Hematopoietic multipotent progenitor cell treated with erythropoietin and hydrocortisone succinate and interleukin-3 and kit ligand, for 6 days (in vitro differentiated cells): ENCODE measurements at places on chromosomes 2 and 18.

- DNase-seq: no peak
Measured at GRCh38 chr18:11020161-11020853, 129.1 kb downstream of the PIEZO2 start.

- no peak for DNase-seq
Measured at GRCh38 chr2:98426771-98427170, 17.9 kb upstream of the INPP4A start.

GRCh38 chr2:224847961-224848850 is 132.0 kb upstream of the CCDC195 start:
- DNase-seq: no peak

DNA sequence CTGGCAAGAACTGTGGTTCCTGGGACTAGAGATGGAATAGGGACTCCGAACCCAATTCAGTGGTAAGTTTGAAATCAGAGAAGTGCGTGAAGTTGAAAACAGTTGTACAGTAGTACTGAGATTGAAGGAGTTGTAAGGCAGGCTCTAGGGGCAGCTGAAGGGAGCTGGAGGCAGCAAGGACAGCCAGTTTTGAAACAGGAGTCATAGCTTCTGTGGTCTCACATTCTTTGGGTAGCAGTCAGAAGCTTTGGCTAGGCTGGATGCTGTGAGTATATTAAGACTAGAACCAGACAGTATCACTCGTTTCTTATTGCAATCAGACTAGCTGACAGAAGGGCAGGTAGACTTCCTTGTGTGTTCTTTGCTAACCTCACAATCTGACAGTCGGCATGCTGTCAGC is 64.5 kb upstream of the ADAM23 start:
- DNase-seq: no peak

DNA sequence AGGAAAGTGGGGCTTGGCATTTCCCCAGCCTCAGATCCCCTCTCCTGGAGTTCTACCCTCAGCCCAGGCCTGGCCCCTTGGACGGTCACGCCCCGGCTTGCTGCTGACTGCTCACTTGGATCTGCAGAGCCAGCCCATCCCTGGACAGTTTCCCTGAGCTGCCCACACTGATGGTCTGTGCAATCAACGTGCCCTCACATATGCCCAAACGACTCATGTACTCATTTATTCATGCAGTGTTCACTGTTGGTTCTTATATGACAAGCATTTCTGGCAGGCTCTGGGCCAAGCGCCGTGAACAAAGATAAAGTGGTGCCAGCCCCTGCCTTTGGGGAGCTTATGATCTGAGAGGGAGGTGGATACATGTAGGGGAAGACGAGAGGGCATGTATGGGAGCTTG is 20.3 kb upstream of the GLI2 start:
- DNase-seq: no peak

DNA sequence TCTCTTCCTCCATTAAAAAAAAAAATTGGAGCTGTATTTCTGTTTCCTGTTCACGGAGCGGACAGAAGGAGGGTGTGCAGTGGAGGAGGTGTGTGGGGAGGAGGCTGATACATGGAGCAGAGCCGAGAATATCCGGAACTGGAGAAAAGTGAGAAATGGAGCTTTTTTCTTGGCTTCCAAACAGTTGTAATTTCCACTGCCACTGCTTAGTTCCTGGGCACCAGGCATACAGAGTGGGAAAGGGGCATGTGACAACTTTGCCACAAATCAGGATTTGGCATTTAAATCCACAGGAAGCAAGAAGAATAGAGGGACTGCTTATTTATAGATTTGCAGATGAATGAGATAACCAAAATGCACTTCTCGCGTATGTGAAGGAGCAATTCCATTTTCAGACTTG is 71.2 kb downstream of the BCL11A start:
- DNase-seq: no peak

DNA sequence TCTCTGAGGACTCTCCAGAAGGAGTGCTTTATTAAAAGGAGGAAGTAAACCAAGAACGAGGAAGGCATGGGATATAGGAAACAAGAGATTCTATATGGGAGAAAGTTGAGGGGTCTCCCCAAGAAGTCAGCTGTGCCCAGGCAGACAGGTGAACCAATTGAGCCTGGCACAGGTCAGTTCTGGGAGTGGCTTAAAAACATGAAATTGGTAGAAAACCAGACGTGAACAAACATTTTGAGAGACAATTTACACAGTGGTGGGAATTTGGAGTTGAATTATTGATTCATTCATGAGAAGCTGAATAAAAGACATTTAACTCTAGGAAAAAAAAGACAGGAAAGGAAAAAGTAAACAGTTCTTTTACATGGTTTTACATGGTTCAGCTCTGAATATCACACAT is 16.4 kb downstream of the PLEKHH2 start:
- no peak for DNase-seq

DNA sequence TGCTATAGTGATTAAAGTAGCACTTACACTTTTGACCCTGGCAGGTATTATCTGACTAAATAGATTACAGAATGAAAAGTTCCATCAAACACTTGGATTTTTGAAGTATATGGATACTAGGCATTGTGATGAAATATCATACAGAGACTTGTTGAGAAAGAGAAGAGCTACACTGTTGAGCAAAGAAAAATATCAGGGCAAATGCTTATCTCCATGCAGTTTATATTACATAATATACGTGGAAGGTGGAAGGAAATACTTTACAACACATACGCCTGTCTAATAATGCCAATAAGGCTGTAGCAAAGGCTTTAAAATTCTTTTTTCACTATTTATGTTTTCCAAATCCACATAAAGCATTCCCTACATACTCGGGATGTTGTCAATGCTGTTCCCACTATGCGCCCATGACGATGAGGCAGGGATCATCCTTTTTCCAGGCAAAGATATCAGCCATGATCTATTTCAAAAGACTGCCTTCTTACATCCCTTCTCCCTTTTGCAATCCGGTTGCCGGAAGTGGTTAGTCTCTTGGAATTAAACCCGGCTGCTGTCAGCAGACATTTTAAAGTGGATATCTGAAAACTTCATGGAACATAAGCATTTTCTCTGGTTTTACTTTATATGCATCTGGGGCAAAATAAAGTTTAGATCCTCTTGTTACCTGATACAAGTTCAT is 92.6 kb upstream of the ITGA4 start:
- peak; percentile 58 for DNase-seq

GRCh38 chr2:196601430-196602306 is 37.8 kb upstream of the CCDC150 start:
- peak; percentile 35 for DNase-seq

DNA sequence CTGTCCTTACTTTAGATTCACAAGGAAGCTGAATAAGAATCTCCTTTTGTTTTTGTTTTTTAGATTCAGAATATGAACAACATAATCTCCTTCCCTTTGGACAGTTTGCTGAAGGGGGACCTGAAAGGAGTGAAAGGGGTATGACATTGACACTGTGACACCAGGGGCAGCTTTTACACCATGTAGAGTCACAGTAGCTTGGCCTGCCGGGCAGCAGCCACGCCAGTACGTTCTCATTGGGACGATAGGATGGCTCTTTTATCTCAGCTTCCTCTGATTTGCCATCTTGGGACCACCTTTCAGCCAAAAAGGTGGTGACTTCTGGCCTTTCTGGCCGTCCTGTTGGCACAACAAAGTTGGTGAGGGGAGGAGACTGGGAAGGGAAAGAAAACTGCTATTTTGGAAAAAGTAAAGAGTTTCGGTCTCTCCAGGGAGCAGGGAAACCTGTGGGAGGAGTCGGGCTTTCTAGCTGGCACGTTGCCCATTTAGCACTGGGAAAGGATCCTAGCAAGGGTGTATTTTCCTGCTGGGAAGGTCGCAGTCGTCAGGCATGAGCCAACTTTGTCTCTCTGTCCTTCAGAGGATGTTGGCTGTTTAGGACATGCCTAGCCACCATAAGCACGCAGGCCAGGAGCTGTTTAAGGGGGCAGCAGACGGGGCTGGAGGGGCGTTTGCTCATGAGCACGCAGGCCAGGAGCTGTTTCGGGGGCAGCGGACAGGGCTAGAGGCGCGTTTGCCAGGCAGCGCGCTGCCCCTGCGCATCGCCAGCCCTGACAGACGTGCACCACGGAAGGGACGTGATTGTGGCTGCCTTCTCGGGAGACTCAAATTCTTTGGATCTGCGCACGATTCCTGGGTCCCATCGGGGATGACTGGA is 104.6 kb downstream of the ITGB1BP1 start:
- DNase-seq: no peak

- no peak for DNase-seq
Measured at GRCh38 chr2:239712755-239713154, 311.9 kb upstream of the HDAC4 start.

- DNase-seq: no peak
Measured at GRCh38 chr2:159279700-159280099, 6.8 kb downstream of the WDSUB1 start.

DNA sequence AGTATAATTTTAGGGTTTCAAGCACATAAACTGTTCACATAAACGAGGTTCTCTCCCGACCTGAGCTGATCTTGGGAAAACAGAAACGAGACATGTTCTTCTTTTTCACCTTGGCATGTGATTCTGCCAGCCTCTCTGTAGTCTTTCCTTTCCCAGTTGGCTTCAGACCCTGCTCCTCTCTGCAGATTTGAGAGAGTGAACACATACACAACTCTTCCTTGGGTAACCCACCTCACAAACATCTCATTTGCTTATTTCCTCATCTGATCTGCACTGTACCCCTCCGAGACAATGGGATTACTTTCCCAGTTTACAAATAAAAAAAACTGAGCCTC is 46.1 kb downstream of the REEP1 start:
- no peak for DNase-seq

GRCh38 chr2:38507712-38508111 is 95.0 kb downstream of the HNRNPLL start:
- DNase-seq: no peak

DNA sequence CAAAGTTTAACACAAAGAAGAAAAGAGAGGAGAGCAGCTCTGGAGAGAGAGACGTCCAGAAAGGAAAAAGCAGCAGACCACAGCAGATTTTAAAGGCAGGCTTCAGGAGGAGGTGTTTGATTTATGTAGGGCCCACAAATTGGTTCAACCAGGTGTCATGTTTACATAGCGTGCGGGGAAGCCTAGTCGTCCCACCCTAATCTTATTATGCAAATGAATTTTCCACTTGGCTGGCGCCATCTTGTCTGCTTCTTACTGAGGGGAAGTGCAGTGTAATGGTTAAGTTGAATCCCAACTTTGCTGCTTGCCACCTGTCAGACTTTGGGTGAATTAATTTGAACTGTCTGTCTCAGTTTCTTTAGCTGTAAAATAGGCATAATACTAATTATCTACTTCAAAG is 282.4 kb upstream of the CYRIA start:
- no peak for DNase-seq

DNA sequence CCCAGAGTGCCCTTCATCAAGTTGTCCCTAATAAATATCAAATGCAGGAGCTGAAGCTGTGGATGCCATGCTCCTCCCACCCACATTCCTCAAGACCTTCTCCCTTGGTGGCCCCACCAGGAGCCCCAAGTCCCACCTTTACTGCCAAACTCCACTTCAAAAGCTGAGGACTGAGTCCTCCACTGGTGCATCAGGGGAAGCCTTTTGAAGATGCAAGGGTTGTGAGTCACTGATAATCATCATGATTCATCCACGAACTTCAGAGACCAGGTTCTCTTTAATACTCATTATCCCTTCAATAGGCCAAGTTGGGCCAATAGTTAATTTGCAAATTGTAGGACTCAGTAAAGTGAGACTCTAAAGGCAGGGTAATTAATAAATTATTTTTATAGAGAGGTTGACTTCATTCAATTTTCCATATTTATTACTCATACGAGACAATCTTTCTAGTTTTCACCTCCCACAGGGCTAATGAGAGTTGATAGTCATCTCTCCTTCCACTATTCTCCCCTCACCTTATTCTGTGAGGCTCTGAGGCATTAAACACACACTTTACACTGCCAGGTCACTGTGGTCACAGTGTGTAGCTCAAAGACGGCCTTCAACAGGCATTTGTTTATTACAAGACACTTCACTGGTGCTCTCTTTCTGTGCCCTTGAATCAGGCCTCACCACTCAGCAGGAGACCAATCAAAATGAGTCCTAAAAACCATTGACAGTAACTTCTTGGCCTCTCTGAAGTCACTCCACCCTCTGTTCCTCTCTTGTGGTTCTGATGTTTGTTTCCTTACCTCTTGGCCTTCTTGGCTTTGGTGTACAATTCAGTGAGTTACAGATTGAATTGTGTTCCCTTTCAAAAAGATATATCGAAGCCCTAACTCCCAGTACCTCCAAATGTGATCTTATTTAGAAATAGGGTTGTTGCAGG is 99.9 kb downstream of the TRIB2 start:
- DNase-seq: no peak

DNA sequence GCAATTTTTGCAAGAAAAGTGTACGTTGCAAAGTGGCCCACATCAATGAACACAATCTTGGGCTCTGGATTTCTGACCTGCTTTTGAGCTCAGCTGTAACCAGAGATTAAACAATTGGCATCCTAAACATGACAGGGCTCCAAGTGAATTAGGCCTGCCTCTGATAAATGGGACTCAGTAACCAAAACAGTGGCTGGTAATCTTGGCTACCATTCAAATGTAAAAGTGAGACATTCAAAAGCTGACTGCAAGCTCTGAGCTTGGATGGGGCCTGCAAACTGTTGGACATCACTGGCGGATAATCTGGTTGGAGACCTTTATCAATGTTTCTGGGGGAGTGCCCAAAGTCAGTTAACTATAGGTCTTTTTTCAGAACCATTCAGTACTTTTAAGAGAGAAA is 160.7 kb downstream of the RAB3GAP1 start:
- no peak for DNase-seq

- peak; percentile 93 for DNase-seq
Measured at GRCh38 chr2:208466151-208466919, 59.7 kb downstream of the PTH2R start.

- no peak for DNase-seq
Measured at GRCh38 chr2:51344886-51345285, 313.0 kb upstream of the NRXN1 start.

- no peak for DNase-seq
Measured at GRCh38 chr18:58403799-58404455, 225.0 kb downstream of the ALPK2 start.

DNA sequence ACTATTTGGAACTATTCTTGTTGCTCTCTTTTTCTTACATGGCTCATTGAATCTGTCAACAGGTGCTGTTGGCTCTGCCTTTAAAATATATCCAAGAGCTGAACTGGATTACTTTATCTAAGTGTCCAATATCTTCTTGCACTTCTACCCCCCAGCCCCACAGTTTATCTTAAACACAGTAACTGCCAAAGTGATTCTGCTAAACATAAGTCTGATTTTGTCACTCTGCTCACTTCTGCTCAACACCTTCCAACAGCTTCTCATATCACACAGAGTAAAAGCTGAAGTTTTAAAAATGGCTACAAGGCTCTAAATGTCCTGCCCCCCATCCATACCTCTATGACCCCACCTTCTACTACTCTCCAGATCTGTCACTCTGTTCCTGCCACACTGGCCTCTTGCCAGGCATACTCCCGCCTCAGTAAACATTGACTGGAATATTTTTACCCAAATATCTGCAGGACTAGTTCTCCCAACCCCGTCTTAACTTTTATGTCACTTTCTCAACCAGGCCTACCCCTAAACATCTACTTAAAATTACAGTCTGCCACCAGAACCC is 130.7 kb downstream of the CCDC148 start:
- no peak for DNase-seq

DNA sequence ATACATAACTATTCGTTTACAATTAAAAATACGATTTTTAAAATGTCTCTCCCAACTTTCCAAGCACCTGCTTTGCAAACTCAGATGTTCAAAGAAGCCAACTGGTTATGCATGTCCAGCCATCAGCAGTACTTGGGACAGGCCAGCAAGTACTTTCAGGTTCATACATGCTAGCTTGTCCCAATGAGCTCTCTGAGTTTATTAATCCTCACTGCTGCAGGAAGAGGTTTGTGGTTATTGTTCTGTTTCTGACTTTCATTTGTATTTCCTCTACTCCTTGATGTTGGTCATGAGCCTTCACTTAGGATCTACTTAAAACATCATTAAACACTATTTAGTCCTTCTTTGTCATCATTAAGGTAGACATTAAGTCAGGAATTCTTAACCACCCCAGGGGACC is 374.1 kb downstream of the LRATD1 start:
- no peak for DNase-seq
